ENCODE measurements at places on chromosomes 16 and 17. TPM values are rescaled to one million over a fixed set of nuclear protein-coding genes. Genes with fewer than 3 reads are reported as not detected.
A peak's percentile ranks its signal among the peaks of the same experiment; 100 is the strongest.

- H3K36me3 ChIP-seq = no peaks in the 10 kb centered on the region
- H3K4me1 ChIP-seq = no peaks in the 10 kb centered on the region
- no peak overlapping the region for H3K27ac ChIP-seq
- no peak overlapping the region for H3K4me3 ChIP-seq
- H3K27me3 ChIP-seq = no peaks in the 10 kb centered on the region
- no peak for DNase-seq
Measured at GRCh38 chr17:9138161-9138717, 116.9 kb downstream of the NTN1 start.

- H3K36me3 ChIP-seq = no peaks in the 10 kb centered on the region
- no peak for DNase-seq
- H3K4me3 ChIP-seq = no peak overlapping the region
- H3K27ac ChIP-seq = no peak overlapping the region
- no peaks in the 10 kb centered on the region for H3K4me1 ChIP-seq
Measured at GRCh38 chr16:79839466-79840341, 239.2 kb upstream of the MAF start.

- no peaks in the 10 kb centered on the region for H3K4me1 ChIP-seq
- no peaks in the 10 kb centered on the region for H3K36me3 ChIP-seq
- no peaks in the 10 kb centered on the region for H3K27me3 ChIP-seq
- DNase-seq = no peak
- no peak overlapping the region for H3K27ac ChIP-seq
- no peak overlapping the region for H3K4me3 ChIP-seq
Measured at GRCh38 chr16:77863250-77863649, 74.9 kb downstream of the VAT1L start.

DNA sequence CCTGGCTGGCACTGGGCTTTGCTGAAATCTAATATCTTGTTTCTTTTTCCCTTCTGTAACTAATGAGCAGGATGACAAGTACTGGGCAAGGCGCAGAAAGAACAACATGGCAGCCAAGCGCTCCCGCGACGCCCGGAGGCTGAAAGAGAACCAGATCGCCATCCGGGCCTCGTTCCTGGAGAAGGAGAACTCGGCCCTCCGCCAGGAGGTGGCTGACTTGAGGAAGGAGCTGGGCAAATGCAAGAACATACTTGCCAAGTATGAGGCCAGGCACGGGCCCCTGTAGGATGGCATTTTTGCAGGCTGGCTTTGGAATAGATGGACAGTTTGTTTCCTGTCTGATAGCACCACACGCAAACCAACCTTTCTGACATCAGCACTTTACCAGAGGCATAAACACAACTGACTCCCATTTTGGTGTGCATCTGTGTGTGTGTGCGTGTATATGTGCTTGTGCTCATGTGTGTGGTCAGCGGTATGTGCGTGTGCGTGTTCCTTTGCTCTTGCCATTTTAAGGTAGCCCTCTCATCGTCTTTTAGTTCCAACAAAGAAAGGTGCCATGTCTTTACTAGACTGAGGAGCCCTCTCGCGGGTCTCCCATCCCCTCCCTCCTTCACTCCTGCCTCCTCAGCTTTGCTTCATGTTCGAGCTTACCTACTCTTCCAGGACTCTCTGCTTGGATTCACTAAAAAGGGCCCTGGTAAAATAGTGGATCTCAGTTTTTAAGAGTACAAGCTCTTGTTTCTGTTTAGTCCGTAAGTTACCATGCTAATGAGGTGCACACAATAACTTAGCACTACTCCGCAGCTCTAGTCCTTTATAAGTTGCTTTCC is 56.0 kb downstream of the HLF start:
- peaks cover 50% of the 10 kb centered on the region for H3K36me3 ChIP-seq
- H3K4me1 ChIP-seq = peaks cover 4% of the 10 kb centered on the region
- DNase-seq = peak; percentile 19
- no peaks in the 10 kb centered on the region for H3K27me3 ChIP-seq

GRCh38 chr16:69709456-69710084 is 16.8 kb downstream of the NQO1 start:
- no peak overlapping the region for H3K4me3 ChIP-seq
- H3K27me3 ChIP-seq = no peaks in the 10 kb centered on the region
- H3K4me1 ChIP-seq = no peaks in the 10 kb centered on the region
- H3K27ac ChIP-seq = peak overlapping the region; percentile 44

DNA sequence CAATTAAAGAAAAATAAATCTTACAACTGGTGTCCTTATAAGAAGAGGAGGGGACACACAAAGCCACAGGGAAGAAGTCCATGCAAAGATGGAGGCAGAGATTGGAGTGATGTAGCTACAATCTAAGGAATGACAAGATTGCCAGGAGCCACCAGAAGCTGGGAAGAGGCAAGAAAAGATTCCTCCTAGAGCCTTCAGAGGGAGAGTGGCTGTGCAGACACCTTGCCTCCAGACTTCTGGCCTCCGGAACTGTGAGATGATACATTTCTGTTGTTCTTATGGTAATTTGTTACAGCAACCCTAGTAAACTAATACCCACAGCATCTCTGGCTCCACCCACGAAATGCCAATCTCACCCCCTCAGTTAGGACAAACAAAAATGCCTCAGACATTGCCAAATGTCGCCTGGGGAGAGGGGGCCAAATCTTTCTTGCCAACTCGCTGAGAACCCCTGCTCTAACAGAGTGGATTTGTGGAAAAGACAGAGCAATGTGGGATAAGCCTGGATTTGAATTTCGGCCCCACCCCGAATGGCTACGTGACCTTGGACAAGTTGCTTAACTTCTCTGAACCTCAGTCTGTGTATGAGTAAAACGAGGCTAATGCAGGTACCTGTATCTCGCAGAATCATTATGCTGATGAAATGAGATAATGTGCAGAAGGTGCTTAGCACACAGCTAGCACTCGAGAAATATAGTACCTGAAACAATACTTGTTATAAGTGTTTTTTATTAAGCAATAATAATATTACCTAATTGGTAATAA is 37.1 kb upstream of the CSNK2A2 start:
- DNase-seq = no peak
- no peak overlapping the region for H3K4me3 ChIP-seq

- DNase-seq = no peak
- no peak overlapping the region for H3K27ac ChIP-seq
- H3K27me3 ChIP-seq = no peaks in the 10 kb centered on the region
- no peak overlapping the region for H3K4me3 ChIP-seq
- H3K36me3 ChIP-seq = peaks cover 18% of the 10 kb centered on the region
- no peaks in the 10 kb centered on the region for H3K4me1 ChIP-seq
Measured at GRCh38 chr17:742147-742793, 9.8 kb downstream of the GEMIN4 start.

DNA sequence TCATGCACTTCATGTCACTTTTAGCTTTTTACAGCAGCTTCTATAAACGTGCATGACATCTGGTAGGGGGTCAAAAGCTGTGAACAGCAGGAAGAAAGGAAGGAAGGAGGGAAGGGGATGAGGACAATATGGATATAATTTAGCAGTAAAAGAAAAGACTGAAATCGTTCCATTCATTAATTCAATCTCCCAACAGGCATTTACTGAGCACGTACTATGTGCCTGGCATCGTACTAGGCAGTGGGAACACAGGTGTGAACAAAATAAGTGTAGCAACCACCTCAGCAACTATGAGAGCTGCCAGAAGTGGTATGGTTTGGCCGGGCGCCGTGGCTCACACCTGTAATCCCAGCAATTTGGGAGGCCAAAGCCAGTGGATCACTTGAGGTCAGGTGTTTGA is 19.1 kb upstream of the USP7 start:
- no peak overlapping the region for H3K4me3 ChIP-seq
- DNase-seq = no peak
- no peaks in the 10 kb centered on the region for H3K36me3 ChIP-seq
- no peak overlapping the region for H3K27ac ChIP-seq
- H3K4me1 ChIP-seq = no peaks in the 10 kb centered on the region

GRCh38 chr16:76885776-76886537 is 305.0 kb upstream of the MON1B start:
- H3K27ac ChIP-seq = no peak overlapping the region
- DNase-seq = no peak
- no peak overlapping the region for H3K4me3 ChIP-seq
- H3K36me3 ChIP-seq = no peaks in the 10 kb centered on the region

DNA sequence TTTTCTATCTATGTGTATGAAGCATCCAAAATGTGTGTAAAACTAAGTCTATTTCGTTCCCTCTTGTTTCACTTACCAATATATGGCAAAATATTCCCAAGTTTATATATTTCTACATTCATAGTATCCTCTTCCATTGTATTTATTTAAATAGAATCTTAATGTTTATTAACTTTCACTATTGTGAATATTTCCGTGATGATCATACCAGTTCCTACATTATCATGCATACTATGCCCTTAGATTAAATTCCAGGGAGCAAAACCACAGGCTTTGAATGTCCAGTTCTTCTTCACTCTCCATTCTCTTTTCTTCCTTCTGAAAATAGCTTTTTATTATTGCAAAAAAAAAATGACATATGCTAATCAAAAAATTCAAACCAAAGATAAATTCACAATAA is 4.0 kb downstream of the MAP2K6 start:
- no peak for DNase-seq
- no peak overlapping the region for H3K4me3 ChIP-seq
- H3K27ac ChIP-seq = no peak overlapping the region
- no peaks in the 10 kb centered on the region for H3K36me3 ChIP-seq

DNA sequence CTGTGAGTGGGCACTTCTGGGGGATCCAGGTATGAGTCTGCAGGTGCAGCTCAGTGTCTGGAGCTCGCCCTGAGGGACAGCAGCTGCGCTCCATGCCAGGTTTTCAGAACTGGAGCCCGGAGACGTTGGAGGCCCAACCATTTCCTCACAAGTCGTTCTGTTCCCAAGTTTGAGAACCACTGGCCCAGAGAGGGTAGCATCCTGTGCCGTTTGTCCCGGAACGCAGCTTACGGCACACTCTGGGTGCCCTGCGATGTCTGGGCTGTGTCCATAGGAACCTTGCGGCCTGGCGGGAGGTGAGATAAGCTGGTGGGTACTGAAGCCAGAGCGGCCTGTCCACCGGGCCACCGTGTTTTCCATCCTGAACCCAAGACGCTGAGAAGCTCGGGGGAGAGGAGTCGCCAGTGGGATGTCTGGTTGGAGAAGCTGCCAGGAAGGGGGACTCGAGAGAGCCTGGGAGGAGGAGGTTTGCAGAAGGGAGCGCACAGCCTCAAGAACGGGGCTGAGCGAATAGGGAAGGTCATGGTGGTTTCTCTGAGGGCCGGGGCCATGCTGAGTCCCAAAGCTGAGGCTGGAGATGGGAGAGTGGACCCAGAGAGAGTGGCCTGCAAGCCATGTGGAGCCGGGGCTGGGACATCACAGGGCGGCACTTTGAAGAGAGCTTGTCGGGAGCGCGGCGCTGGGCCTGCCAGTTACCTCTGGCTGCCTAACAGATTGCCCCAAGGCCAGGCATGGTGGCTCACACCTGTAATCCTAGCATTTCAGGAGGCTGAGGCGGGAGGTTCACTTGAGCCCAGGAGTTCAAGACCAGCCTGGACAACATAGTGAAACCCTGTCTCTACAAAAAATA is 211.0 kb upstream of the GSE1 start:
- H3K4me3 ChIP-seq = no peak overlapping the region
- H3K4me1 ChIP-seq = peaks cover 5% of the 10 kb centered on the region
- no peak overlapping the region for H3K27ac ChIP-seq
- DNase-seq = no peak
- H3K36me3 ChIP-seq = no peaks in the 10 kb centered on the region

DNA sequence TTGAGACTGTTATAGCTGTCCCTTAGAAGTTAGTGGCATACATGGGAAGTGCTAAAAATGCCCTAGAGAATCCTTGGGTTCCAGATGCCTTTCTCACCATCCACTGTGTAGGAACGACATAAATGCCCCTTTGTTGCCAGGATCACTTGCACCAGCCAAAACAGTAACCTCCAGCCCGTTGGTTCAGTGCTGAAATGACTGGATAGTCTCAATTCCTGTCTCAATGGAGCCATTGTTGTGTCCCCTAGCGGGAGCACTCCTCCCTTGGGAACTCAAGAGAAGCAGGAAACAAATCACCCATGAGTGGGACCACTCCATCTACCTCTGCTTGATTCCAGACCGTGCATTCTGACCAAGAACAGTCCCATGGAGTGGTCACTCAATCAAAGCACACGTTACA is 23.1 kb downstream of the MPHOSPH6 start:
- DNase-seq = no peak
- H3K27me3 ChIP-seq = no peaks in the 10 kb centered on the region
- H3K27ac ChIP-seq = no peak overlapping the region
- H3K4me3 ChIP-seq = no peak overlapping the region
- peaks cover 11% of the 10 kb centered on the region for H3K36me3 ChIP-seq

GRCh38 chr16:27179500-27180072 is 23.7 kb upstream of the KDM8 start:
- no peaks in the 10 kb centered on the region for H3K27me3 ChIP-seq
- H3K36me3 ChIP-seq = no peaks in the 10 kb centered on the region
- no peak overlapping the region for H3K4me3 ChIP-seq

DNA sequence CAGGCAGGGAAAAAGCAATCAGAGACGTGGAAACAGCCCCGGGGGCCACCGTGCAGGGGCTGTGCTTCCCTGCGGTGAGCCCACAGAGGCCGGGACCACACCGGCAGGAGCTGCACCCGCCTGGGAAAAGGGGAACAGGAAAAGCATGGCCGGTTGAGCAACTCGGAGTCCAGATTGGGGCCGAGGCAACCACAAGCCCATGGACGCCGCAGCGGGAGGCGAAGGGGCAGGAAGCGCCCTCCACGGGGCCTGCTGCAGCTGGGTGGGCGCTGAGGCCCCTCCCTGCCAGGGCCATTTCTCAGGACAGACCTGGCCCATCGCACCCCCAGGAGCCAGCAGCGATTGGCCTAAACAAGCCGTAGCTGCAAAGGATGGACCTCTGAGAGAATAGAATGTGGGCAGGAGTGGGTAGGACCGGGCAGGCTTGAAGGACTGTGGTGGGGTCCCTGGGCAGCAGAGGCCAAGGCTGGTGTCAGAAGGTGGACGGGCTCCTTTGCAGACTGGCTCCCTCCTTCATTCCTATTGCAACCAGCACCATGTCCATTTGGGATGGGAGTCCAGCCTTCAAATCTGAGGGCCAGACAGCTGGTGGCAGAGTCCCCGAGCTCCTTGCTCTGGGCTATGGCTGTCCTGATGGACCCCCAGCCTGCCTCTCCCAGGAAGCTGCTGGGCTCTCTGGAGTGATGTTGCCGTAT is 30.4 kb downstream of the COX4I1 start:
- no peaks in the 10 kb centered on the region for H3K4me1 ChIP-seq
- peak; percentile 46 for DNase-seq
- peaks cover 3% of the 10 kb centered on the region for H3K27me3 ChIP-seq

GRCh38 chr17:55354941-55355340 is 66.7 kb downstream of the MMD start:
- H3K36me3 ChIP-seq = no peaks in the 10 kb centered on the region
- no peak overlapping the region for H3K27ac ChIP-seq
- H3K4me3 ChIP-seq = no peak overlapping the region
- H3K4me1 ChIP-seq = no peaks in the 10 kb centered on the region
- no peak for DNase-seq
- H3K27me3 ChIP-seq = no peaks in the 10 kb centered on the region

Gene TP53TG3F
- not detected for total RNA-seq

Gene MAFG
- total RNA-seq = 18.2 TPM

Gene LGALS9C
- not detected for total RNA-seq

Gene KRTAP16-1
- total RNA-seq = not detected

Gene ZPBP2
- not detected for total RNA-seq

Gene P4HB
- total RNA-seq = 482 TPM

Gene ST6GALNAC2
- total RNA-seq = 28.6 TPM

Gene IRX6
- 1.2 TPM for total RNA-seq
